ENCODE measurements at places on chromosomes 3 and 15.
A peak's percentile ranks its signal among the peaks of the same experiment; 100 is the strongest.

DNA sequence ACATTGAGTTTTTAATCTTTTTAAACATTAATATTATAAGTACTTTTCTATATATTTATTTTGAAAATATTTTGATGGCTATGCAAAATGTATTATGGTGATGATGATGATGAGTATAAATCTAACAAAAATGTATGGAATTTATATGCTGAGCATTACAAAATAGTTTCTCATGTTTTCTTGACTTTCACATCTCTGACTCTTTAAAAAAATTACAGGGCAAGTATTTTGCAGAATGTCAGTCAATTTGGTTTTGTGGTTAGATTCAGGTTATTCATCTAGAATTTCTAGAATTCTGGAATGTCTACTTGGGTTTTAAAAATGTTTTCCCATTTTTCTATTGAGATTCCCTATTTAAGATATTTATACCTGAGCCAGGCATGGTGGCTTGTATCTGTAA lies 41.7 kb upstream of the ANP32A start:
- no peak for DNase-seq

GRCh38 chr15:85854345-85855097 lies 59.8 kb upstream of the KLHL25 start:
- DNase-seq = peak; percentile 49

GRCh38 chr3:65449841-65450428 lies 588.8 kb downstream of the MAGI1 start:
- no peak for DNase-seq

DNA sequence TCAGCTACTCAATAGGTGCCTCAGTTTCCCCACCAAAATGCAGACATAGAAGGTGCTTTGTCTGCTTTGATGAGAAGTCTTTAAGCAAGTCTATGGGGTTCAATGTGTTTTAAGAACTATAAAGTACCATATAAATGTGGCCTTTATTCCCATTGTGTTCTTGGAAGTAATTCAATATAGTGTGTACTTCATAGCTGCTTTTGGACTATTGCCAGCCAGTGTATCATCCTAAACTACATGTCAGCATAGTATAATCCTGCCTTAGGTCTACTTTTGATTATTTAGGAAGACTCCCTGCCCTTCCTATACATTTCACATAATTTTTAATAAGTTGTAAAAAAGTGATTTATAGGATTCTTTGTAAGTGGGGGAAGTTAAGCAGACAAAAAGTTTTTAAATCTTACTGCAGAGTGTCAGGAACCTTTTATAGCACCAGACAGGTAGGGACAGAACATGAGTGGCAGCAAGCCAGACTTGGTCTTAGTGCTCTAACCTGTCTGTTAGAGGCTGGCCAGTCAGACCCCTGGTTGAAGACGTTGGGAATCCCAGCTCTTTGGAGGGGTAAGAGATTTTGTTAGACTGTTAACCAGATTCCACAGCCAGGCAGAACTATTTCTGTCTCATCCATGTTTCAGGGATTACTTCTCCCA lies 48.4 kb downstream of the MLH1 start:
- DNase-seq = no peak

- DNase-seq = no peak
Measured at GRCh38 chr3:12430086-12430485, 54.2 kb upstream of the TSEN2 start.

- DNase-seq = no peak
Measured at GRCh38 chr15:77031376-77032050, 36.6 kb downstream of the PSTPIP1 start.

GRCh38 chr3:102084704-102085103 lies 235.4 kb downstream of the NFKBIZ start:
- no peak for DNase-seq

- DNase-seq = no peak
Measured at GRCh38 chr3:45608296-45608695, 13.7 kb downstream of the LIMD1 start.

DNA sequence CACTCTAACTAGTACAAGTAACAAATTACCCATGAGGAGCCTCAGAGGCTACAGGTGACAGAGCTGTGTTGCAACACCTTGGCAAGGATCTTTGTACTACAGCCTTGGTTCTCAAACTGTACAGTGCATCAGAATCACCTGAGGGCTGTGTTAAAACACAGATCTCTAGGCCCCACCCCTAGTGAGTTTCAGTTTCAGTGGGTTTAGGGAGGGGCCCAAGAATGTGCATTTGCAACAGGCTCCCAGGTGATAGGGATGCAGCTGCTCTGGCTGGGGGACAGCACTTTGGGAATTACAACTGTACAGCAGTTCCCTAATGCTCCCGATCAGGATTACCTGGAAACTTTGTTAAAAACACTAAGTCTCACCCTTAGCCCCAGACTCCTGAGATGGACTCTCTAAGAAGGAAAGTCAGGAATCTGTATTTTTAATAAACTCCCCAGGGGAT lies 66.1 kb upstream of the NR2F2 start:
- DNase-seq = peak; percentile 99

DNA sequence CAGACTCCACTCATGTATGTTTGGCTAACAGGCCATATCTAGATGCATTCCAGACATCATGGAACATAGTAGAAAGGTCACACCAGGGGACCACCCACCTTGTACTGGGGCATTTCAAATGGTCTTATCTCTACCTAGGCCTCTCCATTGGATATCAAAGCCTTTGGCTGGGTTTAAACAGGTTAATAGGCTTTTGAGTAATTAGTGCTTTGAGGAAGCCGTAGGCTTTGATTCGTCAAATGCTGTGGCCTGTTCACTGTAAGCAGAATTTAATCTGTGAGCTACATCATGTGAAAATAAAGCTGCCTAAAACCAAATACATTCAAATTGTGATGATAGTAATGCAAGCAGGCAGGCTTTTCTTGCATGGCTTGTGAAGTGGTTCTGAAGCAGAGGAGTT lies 129.5 kb downstream of the ST8SIA2 start:
- no peak for DNase-seq

DNA sequence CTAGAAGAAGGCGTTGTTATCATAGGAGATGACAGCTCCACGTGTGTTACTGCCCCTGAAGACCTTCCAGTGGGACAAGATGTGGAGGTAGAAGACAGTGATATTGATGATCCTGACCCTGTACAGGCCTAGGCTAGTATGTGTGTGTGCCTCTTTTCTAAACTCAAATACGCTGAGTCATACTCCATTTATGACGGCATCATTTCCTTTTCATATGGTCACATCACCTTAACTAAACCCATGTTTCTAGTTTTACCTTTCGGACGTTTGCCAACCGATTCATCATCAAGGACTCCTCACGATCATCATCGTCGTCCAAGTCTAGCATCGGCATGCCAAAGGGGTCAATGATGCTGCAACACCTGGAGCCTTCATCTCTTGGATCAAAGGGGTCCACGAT lies 149.0 kb downstream of the CBLB start:
- DNase-seq = peak; percentile 14

GRCh38 chr15:58842713-58843396 lies 71.8 kb downstream of the MINDY2 start:
- DNase-seq = no peak

DNA sequence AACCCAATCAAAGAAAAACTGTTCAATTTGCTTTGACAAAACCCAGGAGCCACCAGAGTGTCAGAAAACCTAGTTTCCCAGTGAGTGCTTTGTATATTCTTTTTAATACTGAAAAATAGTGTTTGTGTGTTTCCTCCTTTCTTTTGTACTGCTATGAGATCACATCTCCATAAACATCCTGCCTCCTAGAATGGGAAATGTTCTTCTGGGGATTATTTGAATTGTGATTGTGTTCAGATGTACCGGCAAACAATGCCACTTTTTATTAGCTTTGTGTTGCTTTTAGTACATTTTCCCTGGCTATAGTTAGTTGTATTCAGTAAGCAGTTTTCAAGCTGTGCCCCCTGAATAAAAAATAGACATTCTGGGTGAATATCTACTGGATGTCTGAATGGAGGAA lies 148.0 kb upstream of the NR2E3 start:
- no peak for DNase-seq

DNA sequence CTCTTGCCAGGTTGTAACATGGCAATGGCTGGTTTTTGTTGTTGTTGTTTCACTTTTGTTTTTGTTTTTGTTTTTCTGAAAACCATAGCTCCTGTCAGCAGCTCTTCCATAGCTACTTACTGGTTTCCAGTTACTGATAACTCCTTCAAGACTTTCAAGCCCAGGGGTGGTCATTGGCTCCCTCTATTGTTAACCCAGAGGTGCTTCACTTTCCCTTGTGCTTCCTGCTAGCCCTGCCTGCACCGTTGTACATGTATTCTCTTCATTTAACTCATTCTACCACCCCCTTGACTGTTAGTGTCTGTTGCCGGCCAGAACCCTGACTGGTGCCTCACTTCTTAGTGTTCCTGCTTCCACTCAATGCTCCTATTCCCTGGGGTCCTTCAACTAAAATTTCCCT lies 4.2 kb upstream of the TRAT1 start:
- DNase-seq = peak; percentile 27

GRCh38 chr15:88440021-88440420 lies 27.2 kb downstream of the MRPL46 start:
- peak; percentile 83 for DNase-seq

Measured in mammary epithelial cell (primary cell).